Esophagus (tissue), 2 donors: ENCODE measurements at places on chromosomes 2 and 18. TPM values are rescaled to one million over a fixed set of nuclear protein-coding genes. Genes with fewer than 3 reads are reported as not detected.

DCDC2C gene
- not detected for polyA plus RNA-seq

CHRND gene
- polyA plus RNA-seq, result not detected

ITGA6 gene
- 9.9 TPM for polyA plus RNA-seq

RTP5 gene
- 0.06 TPM for polyA plus RNA-seq

TMEM200C gene
- polyA plus RNA-seq, result not detected

ZNF396 gene
- 0.74 TPM for polyA plus RNA-seq

INPP5D gene
- polyA plus RNA-seq, result 5.6 TPM

SP140L gene
- polyA plus RNA-seq, result 10.6 TPM
